ENCODE measurements at places on chromosomes 5 and 9.
A peak's percentile ranks its signal among the peaks of the same experiment; 100 is the strongest.

- no peak for DNase-seq
Measured at GRCh38 chr9:93567271-93567959, 9.0 kb upstream of the PHF2 start.

DNA sequence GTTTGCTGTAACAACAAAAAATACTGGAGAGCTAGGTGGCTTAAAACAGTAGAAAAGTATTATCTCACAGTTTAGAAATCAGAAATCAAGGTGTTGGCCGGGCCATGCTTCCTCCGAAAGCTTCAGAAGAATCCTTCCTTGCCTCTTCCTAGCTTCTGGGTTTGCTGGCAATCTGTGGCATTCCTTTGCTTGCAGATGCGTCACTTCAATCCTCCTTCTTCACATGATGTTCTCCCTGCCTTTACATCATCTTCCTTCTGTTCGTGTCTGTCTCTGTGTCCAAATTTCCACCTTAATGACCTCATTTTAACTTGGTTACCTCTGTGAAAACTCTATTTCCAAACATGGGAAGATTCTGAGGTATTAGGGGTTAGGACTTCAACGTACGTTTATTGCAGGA, 90.4 kb upstream of the CHD1 start:
- no peak for DNase-seq

GRCh38 chr9:129081388-129081904, 535 bp downstream of the DOLPP1 start:
- DNase-seq, result no peak

GRCh38 chr5:8050616-8051175, 181.7 kb downstream of the MTRR start:
- DNase-seq, result no peak

GRCh38 chr9:69759021-69759420, 790 bp downstream of the PTAR1 start:
- DNase-seq, result no peak

DNA sequence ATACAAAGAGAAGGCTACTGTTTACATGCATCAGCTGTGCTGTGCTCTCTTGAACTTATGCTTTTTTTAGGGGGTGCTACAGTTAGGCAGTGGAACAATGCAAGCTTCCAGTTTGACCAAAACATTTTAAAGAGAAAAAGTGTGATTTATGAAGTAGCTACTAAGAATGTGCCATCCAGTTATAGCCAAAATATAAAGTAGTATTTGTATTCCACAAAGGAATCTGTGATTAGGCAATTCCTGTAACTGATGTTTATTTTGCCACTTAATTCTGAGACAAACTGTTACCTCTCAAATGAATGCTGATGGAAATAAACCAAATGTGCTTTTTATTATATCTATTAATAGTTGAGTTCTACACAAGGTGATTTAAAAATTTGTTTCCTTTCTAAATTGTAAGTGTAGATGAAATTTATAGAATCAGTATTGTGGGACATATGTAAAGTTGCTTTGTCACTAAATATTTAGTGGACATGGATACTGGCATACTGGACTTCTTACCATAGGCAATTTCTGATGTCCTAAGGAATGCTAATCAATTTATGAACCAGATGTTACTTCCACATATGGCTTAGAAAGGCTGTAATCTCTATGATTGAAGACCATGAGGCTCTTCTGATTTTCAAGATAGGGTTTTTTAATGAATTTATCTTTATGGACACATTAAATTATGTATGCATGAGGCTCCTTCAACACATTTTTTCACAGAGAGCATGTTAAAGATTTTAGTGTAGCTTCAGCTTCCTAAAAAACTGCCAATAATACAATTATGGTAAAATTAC, 410.2 kb downstream of the PRR16 start:
- no peak for DNase-seq

DNA sequence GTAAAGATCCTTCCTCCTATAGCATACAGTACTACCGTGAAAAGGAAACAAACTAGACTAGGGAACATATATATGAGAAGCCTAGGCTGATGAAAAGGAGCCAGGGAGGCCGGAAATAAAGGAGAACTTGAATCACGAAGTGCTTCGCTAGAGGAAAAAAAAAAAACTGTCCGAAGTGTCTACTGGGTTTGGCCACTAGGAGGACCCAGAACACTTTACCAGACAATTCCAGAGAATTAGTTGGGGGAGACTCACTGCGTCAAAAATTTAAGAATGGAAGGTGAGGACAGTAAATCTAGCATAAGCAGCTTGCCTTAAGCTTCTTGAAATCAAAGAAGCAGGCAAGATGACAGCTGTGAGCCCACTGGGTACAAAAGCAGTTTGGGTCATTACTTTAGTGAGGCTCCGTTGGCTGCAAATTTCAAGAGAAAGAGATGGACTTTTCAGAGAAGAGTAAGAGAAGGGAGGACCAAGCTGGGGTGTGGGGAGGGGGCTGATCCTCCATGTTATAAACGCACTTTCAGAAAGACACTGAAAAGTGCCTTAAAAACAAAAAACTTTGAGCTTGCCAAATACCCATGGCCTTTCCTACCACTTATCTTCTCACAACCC, 47.4 kb downstream of the P4HA2 start:
- DNase-seq, result no peak

GRCh38 chr5:111280282-111280951, 56.2 kb downstream of the CAMK4 start:
- DNase-seq, result no peak

DNA sequence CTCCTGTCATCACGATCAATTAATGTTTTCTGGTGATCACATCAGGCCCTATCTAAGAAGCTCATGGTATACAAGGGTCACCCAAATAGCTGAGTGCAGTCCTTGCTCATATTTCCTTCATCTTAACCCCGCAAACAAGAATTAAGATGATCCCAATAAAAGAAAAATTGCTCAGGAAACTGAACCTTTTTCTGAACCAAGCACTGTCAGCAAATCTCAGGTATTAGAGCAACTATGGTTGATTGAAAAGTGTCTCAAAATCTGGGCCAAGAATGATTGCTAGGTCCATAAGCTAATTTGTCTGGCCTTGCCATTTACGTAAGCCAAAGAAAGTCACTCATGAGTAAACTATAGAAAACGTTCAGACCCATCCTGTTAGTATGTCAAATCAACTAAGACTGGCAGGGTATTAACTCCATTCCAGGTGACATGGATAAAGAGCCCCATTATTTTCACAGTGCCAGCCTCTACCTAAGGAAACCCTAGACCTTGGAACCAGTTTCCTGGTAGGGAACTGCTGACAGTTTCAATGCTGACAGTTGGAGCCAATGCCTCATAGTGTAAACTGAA, 209.3 kb downstream of the DEPDC1B start:
- DNase-seq, result no peak

DNA sequence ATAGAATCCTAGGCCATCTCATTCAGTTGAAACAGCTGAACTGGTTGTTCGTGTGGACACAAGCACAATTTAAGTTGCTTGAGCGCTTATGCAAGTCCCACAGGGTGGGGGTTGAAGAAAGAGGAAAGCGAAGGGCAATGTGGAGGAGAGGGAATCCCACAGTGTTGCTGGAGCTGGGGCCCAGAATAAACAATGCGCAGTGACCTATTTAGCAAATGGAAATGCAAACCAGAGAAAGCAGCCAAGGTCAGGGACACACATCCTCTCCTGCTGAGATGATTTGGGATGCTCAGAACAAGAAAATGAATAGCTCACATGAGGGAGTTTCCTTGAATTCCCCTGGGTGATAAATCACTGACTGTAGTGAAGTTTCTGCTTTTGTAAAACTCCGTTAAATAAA, 838.3 kb downstream of the TLE4 start:
- no peak for DNase-seq

- peak; percentile 48 for DNase-seq
Measured at GRCh38 chr5:14714706-14715105, 50.2 kb downstream of the OTULIN start.

GRCh38 chr9:12631866-12632265, 61.3 kb upstream of the TYRP1 start:
- DNase-seq, result no peak

- DNase-seq, result no peak
Measured at GRCh38 chr5:112312295-112313275, 106.5 kb downstream of the EPB41L4A start.

- no peak for DNase-seq
Measured at GRCh38 chr5:8827696-8828095, 718.2 kb downstream of the SEMA5A start.

GRCh38 chr5:79050498-79050897, 19.0 kb downstream of the DMGDH start:
- DNase-seq, result no peak

GRCh38 chr5:84983093-84983492, 598.4 kb upstream of the EDIL3 start:
- no peak for DNase-seq

DNA sequence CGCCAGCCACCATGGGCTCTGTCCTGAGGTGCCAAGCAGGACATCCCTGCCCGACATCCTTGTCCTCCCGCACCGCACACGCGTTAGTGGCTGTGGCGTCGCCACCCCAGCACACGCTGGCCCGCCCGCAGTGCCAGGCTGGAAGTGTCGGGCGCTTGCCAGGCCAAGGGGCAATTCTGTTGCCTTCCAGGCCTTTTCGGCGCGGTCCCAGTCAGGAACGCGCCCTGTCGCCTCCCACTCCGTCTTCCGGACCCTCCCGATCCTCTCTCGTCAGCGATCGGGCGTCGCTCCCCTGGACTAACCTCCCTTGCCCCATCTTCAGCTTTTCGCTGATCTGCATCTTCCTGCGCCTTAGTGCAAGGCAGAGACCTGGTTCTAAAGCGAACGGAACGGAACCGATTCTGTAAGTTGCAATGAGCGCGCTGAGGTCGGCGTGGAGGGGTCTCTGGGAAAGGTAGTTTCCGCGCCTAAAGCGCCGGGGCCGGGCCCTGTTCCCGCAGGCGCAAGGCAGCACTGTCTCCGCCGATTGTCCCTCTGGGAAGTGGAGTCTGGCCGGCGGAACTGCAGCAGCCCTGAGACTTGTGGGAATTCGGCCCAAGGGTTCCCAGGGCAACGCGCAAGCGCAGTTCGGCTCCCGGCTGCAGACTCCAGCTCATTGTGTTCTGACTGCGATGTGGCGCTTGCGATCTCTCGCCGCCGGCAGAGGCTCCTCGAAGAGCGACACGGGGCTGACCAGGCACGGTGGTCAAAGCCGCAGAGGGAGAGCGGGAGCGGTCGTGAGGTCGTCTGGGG, at the start of gene ZNF454:
ZNF454 (plus strand) TSS at position 630 of the 792 bp plus-strand sequence. CDS start 1,594 bp downstream, outside the sequence.
- no peak for DNase-seq

DNA sequence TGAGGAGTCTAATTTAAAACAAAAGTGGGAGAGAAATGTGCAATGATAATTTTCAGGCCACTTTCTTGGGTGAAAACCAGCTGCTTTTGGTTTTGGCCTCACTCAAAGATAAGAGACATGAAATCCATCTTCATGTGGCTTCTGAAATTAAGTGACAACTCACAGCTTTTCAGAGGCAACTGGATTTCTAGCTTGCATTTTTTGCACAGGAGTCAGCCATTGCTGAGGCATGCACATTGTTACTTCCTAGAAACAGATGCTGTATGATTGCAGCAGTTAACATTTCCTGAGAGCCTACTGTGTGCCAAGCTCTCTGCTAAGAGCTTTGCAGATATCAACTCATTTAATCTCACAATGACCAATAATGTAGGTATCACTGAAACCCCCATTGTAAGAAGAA, 562.6 kb downstream of the NR2F1-AS1 start:
- no peak for DNase-seq

DNA sequence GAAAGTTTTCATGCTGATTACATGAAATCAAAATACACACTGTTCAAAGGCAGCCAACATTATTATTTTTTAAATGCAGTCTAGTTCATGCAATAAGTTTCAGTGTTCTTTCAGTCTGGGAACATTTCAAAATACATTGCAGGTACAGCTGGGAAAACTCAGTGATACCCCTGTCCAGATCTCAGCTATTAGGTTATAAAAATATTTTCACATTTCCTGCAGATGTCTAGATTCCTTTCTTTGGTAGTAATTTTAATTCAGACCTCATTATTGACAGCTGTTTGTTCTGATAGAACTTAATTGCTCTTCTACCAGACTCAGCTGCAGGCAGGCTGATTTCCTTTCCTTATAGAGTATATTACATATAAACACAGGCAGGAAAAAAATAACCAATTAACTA, 556.8 kb upstream of the DMAC1 start:
- DNase-seq, result no peak

GRCh38 chr5:4233671-4234070, 638.0 kb downstream of the IRX1 start:
- DNase-seq, result no peak

DNA sequence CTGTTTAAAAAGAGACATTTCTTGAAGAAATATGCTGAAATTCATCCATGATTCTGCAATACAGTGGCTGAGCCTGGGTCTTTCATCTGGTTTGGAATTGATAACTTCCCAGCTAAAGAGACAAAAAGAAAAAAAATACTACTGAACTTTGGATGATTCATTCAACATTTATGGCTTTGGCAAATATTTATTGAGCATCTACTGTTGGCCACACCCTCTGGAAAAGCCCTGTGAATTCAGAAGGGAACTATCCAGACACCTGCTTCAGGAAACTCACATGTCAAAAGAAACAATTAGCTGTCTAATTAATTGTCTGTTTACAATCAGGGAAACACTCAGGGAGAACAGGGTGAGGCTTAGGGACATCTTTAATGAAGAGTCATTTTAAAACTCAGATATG, 17.8 kb upstream of the ZNF622 start:
- no peak for DNase-seq

DNA sequence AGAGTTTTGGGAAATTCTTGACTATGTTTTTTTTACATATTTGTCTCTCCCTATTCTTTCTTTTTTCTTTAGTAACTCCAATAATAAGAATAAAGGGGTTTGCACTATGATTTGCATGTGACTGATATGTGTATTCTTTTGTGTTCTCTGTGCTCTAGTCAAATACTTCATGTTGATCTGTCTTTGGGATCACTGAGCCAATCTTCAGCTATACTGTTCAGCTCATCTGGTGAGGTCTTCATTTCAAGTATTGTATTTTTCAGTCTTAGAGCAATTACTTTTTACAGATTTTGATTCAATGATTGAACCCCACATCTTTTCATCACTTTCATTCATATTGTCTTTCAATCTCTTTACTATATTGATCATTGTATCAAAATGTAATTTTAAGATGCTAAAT, 58.1 kb upstream of the TAF11L2 start:
- no peak for DNase-seq

DNA sequence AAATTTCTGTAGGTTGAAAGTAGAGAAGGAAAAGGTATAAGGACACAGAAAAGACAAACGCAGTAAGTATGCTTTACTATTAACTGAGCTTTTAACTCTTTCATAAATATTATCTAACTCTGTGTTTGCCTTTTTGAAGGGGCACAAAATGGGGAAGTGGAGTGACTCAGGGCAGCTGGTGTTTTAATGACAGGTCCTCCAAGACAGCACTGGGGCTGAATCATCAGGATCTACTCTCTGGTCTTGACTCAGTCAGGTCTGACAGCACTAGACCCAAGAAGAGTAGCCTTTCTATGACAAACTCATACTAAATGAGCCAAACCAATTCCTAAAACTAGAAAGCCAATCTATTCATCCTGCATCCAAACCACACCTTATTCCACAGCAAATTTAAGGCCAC, 102.2 kb downstream of the APTX start:
- no peak for DNase-seq

Data from activated CD8-positive, alpha-beta memory T cell treated with anti-CD3 and anti-CD28 coated beads, Interleukin-2, amount 50 U/mL, for 48 hours (primary cell).